ENCODE measurements at places on chromosomes 5 and 9.

GRCh38 chr5:66747607-66748006 is 151.4 kb downstream of the MAST4 start:
- DNase-seq: no peak

DNA sequence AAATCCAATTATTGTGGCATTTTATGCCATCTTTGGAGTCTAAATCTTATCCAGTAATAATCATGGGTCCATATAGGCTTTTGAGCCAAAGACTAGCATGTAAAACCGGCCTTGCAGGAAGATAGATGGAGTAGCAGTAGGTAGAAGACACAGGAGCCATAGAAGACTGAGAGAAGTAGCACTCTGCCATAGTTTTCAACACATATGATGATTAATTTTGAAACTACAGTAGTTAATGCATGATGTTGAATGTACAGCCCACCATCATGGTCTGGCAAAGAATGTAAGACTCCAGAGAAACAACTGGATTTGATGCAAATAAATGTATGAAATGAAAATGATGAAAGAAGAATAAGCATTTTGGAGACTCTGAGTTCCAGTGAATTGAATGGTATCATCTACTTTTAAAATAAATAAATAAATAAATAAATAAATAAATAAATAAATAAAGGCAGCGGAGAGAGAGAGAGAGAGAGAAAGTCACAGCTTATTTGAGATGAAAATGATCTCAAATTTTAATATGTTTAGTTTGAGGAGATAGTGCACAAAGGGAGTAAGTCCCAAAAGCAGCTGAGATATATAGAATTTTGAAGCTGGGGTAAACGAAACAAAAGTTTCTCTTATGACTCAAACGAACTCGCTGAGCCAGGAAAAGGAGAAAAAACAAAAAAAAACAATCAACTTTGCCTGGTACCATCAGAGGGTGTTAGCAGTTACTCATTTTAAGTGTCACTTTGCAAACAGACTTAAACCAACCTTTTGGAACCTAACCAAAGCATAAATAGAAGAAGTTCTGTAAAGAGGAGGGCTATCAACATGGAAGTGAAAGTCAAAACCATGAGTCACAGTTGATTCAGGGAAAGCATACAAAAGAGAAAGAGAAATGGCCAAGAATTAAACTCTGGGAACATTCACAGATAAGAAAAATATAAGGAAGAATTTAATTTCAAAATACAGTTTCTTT is 388.7 kb downstream of the CETN3 start:
- DNase-seq: no peak

DNA sequence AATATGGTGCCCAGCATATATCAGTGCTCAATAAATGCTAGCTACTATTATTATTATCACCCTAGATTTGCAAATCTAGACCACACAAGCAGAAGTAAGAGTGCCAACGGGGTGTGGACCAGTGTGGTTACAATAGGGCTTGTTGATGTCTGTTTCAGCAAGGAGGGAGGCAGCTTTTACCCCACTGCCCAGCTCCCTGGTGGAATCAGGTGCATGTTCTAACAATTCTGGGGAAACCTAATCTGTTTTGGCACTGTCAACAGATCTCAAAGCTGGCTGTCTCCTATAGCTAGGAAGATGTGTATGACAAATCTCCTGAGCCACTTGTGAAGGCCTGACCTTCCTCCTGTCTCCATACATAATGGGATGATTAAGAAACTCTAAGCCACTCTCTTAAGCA is 5.7 kb downstream of the TGFBI start:
- no peak for DNase-seq

- DNase-seq: no peak
Measured at GRCh38 chr9:70607926-70608325, 193.5 kb upstream of the KLF9 start.

All from stimulated activated CD4-positive, alpha-beta T cell treated with anti-CD3 and anti-CD28 coated beads, TNF-alpha, amount 100 ng/mL, for 1 hour (primary cell).